Stimulated activated naive CD8-positive, alpha-beta T cell treated with anti-CD3 and anti-CD28 coated beads, Interleukin-15, Interleukin-2, amounts not matched to agents 100 U/mL and 50 U/mL, for 24 hours (primary cell): ENCODE measurements at places on chromosomes 7 and 10.

DNA sequence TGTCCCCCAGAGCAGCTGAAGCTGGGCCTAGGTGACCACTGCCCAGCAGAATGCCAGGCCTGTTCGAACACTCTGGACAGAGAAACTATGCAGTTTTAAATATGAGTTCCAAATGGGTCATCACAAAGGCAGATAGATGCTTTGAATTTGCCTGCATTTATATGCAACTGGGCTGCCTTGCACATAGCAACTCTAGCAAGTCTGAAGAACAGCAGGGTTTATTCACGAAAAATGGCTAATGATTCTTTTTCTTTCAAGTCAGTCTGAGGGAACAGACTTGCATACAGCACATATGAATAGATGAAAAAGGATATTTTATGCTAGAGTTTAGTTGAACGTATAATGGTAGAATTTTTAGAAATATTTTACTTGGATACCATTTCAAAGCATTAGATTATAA lies 68.5 kb downstream of the SLC35B4 start:
- no peak for DNase-seq

DNA sequence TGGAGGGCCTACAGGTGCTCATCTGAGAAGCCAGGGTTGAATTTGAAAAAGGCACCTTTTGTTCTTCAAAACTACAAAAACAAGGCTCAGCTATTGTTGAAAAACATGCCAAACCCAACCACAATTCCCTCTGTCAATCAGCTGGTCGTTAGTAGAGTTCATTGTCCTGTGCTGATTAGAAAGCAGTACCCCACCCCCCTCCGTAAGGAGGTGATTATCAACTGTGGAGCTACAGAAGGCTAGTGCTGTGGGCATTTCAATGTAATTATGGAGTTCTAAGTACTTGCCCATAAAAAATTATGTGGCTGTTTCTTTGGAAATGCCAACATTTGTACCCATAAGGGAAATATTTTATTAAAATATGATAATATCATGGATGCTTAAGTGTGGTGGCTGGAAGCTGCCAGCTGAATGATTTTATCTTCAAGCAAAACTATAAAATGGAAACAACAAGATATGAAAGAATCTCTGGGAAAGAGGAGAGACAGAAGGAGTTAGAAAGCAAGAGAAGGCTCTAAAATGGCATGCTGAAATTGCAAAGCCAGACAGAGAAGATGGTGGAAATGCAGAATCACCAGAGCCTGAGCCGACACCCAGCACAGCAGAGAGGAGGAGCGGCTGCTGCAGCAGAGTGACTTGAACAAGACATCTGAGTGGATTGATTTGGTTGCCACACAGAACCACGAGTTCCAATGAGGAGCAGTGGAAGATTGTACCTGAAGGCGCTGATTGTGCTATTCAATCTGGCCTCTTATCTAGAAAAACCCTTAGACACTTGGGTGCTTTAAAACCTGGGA lies 179.5 kb upstream of the LRGUK start:
- DNase-seq, result no peak

DNA sequence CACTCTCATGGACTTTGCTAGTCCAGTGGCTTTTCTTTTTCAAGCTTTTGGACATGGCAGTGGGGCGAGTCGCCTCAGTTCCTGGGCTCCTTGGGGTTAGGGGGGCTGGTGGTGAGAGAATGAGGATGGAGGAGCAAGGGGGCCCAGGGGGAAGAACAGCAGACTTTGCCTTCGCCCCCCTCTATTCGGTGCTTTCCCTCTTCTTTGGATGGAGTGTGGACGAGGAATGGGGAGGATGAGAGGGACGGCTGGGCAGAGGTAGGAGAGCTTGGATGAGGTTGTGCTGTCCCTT lies 255 bp downstream of the MAGI2 start:
- no peak for DNase-seq

GRCh38 chr7:97026715-97027426 lies 2.2 kb upstream of the DLX5 start:
- DNase-seq, result no peak

DNA sequence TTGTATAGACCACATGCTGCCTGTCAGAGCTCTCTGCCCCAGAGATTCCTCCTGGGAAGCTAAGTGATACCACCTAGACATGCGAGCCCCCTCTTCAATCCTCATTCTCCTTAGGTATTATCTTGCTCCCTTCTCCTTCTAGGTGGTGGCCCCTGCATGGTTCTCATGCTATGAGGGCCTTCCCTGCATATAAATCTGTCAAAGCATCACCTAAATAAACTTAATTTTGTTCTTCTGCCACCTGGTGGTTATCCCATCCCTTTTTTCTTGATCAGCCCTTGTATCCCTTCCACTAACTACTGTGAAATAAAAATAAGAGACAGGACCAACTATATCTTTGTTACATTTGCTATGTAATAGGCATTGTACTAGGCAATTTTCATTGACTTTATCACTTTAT lies 242.1 kb downstream of the CDC14C start:
- no peak for DNase-seq

- DNase-seq, result no peak
Measured at GRCh38 chr7:122306320-122307227, 2.0 kb upstream of the FEZF1 start.

DNA sequence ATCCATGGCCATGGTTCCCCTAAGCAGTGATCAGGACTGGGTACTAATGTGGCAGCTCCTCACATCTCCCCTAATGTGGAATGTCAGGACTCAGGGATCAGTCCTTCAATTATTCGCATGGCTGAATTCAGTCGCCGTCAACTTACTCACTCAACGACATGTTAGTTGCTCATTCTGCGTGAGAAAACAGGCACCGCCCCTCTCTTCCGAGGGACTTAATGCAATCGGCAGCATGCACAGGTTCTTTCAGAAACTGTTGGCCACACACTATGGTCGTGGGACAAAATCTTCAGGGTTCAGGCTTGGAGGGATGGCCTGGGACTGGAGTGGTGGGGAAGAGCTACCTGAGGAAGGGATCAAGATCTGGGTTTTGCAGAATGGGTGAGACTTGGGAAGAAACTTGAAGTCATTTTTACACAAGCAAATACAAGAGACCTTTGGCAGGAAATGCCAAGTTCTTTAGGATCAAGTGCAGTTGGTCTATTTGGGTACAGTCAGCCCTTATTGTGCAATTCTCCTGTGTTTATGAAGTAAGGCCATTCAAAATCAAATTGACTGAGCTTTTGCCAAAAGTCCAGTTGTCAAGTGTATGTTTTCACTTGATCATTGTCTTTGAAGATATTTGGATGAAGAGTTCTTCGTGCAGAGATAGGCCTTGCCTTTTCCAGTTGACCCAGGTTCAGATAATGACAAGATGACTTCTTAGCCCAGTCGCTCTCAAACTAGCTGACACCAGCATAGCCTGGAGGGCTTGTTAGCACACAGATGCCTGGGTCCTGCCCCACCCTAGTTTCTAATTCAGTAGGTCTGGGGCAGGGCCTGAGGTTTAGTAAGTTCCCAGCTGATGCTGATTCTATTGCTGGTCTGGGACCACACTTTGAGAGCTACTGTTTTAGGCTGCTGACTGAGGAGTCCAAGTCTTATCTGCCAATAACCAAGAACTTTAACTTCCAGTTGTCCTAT lies 48.5 kb downstream of the LRRC18 start:
- DNase-seq, result no peak

- DNase-seq, result no peak
Measured at GRCh38 chr10:67550838-67551402, 145.1 kb downstream of the CTNNA3 start.

DNA sequence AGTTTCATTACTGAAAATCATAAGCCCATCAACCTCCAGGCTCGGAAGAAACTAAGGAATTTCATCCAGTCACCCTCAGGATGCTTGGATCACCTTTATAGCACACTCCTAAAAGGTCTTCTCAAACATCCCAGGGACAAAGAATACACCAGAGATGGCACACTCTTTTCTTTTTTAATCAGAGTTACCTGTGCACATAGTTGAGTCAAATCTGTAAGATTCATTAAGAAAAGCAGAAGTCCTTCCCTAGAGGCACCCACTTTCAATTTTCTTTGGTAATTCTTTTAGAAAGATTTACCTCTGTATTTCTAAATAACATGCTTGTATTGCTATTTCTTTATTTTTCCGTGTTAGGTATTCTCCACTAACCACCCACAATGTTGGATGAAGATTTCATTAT lies 50.6 kb upstream of the IL6 start:
- no peak for DNase-seq

- DNase-seq, result no peak
Measured at GRCh38 chr10:132194726-132195125, 8.0 kb downstream of the DPYSL4 start.

GRCh38 chr7:47782792-47783191 lies 165.5 kb downstream of the PKD1L1 start:
- no peak for DNase-seq

GRCh38 chr10:132277311-132277741 lies 30.4 kb downstream of the STK32C start:
- DNase-seq, result no peak

- peak; percentile 81 for DNase-seq
Measured at GRCh38 chr7:151110941-151111645, 24.8 kb downstream of the AGAP3 start.

- no peak for DNase-seq
Measured at GRCh38 chr10:13115832-13116803, 16.2 kb downstream of the OPTN start.

- DNase-seq, result no peak
Measured at GRCh38 chr7:44326261-44327125, 1.1 kb upstream of the CAMK2B start.

DNA sequence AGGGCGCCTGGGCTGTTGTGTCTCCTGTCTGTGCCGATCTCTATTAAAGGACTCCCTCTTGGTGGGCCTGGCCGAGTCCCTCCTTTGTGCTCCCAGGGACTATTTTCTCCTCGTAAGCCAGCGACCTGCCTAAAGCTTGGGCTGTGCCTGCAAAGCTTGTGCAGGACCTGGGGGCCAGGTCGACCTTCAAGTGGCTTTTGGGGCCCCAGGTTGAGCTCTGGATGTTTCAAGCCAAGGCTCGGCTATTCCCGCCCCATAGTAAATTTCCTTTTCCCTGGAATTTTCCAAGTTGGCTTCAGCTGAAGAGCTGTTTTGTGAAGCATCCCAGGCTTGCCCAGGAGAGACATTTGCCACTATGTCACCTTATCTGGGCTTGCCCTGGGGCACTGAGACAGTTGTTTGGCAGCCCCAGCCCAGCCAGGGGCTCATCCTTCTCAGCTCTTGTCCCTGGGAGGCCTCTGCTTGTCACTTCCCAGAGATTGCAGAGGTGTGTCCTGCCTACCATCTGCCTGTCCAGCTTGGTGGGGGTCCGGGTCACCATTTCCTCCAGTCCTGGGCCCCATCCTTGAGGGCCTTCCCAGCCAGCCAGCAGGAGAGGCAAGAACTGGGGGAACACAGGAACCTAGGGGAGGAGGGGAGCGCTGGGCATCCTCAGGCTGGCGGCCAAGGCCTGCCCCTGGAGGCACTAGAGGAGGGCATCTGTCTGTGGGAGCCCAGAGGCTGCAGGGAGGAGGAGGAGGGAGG lies 20.2 kb downstream of the ZMIZ2 start:
- DNase-seq, result no peak
